Pulmonary artery endothelial cell (primary cell): ENCODE measurements at places on chromosomes 2 and 18.
A peak's percentile ranks its signal among the peaks of the same experiment; 100 is the strongest.

DNA sequence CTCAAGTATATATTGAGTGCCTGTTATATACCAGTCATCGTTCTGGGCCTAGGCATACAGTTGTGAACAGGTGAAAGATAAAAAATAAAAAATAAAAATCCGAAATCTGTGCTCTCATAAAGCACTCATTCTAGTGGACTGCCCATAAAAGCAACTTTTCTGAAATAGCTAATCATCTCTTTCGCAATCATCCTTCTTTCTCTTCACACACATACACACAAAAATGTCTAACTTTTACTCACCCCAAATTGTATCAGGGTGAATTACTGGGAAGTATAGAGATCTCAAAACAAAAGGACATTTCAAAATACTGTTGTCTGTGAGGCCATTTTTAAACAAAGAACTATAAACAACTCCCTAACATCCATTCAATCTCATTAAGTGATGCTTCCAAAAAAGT, 29.6 kb upstream of the ORC2 start:
- no peak for DNase-seq

GRCh38 chr2:151853070-151853758, 25.0 kb upstream of the ARL5A start:
- no peak for DNase-seq

GRCh38 chr2:103529798-103530502, 768.1 kb downstream of the TMEM182 start:
- DNase-seq: no peak

DNA sequence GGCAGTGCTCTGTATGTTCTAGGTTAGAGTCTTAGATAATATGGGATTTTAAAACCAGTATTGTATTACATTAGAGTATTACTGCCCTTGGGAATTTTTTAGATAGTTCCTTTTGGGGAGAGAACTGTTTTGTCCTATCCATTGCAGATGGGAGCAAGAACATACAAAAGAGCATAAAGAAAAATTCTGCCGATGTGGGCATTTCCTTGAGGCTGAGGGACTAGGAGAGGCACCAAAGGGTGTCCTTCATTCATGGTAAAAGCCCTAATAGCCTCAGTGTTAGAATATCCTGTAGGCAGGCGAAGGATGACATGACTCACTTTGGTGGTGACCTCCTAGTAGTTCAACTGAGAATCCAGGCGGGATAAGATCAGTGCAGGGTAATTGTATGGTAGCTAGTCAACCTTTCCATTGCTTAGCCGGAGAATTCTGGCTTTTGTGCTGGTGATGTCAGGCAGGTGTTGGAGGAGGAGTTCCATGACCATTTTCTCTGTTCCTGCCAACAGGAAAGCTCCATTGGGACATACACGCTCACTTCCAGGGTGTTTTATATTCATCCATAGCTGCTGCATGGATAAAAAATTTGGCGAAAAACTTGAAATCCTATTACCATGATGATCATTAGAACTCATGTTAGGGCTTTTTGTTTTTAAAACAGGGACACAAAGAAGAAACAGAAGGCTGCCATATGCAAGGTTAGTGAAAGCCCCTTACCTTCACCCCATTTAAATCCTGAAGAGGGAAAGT, 28.1 kb downstream of the EPAS1 start:
- no peak for DNase-seq

- DNase-seq: no peak
Observed at GRCh38 chr2:57407772-57408201, 638.8 kb upstream of the VRK2 start.

DNA sequence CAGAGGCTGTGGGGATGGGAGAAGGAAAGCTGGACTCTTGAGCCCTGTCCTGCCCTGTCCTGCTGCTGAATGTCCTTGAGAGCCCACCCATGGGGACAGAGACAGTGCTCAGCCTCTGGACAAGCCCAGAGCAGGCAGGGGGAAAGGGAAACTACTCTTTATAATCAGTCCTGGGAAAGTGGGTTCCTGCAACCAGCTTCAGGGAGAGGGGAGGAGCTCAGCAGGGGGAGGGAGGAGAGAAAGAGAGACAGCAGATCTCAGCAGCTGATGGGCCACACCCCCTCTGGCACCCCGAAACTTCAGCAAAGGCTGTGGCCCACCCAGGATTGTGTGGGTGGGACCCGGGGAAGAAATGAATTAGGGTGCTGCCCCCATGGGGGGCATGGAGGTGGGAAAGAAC, 11.6 kb downstream of the ECEL1 start:
- no peak for DNase-seq

DNA sequence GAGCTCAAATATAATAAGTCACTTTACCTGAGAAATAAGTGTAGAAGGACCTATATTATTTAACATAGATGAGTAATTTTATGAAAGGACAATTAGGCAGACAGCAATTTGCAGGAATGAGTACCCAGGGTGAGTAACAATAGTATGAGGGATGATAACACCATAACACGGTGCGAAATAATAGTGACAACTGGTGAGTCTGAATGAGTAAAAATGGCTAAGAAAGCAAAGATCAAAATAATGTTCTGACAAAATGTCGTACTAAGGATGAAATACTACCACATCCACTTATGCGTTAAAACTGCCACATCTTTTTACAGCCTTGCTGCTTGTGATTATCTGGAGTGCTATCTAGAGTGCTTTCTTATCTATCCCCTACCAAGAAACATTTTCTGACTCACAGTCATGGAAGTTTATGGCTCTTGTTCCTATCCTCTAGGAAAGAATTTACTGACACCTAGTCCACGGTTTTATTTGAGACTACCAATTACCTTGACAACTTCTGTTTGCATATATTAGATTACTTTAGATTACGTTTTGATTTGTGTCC, 929.7 kb downstream of the LRP1B start:
- DNase-seq: no peak

DNA sequence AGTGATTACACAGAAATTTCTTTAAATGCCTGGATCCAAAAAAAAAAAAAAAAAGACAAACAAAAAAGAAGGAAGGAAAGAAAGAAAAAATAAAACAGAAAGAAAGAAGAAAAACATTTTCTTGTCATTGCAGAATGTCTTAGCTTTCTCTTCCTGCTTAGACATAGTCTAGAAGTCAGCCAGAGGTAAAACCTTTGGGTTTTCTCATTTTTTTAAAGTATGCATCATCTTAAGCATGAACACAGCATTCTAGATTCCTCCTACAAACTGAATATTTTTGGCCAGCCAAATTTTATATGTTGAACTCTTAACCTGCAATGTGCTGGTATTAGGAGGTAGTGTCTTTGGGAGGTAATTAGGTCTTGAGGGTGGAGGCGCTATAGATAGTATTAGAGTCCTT, 243.9 kb downstream of the TRIB2 start:
- DNase-seq: no peak

GRCh38 chr2:102630458-102630857, 11.1 kb downstream of the SLC9A2 start:
- no peak for DNase-seq

- no peak for DNase-seq
Observed at GRCh38 chr2:176873403-176873802, 339.2 kb upstream of the HNRNPA3 start.

- peak; percentile 72 for DNase-seq
Observed at GRCh38 chr2:98498703-98499440, 54.2 kb downstream of the INPP4A start.

- no peak for DNase-seq
Observed at GRCh38 chr18:28903306-28903705, 726.4 kb upstream of the CDH2 start.

GRCh38 chr2:101295895-101296294, 12.6 kb downstream of the RNF149 start:
- DNase-seq: no peak

DNA sequence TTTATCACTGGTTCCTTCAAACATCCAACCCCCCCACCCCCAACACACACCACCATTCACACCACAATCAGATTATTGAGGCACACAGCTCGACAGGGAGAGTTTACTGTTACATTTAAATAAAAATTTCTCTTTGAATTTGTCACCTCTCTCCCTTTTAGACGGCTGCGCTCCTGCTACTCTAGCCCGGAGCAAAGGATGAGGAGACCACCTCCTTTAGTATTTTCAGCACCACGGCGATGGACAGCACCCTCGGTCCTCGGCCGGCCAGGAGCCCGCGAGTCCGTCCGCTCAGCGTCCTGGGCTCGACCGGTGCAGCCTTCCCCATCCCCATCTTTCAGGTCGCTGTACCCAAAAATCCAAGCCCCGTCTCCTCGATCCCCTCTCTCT, 892 bp downstream of the CELF4 start:
- DNase-seq: no peak

DNA sequence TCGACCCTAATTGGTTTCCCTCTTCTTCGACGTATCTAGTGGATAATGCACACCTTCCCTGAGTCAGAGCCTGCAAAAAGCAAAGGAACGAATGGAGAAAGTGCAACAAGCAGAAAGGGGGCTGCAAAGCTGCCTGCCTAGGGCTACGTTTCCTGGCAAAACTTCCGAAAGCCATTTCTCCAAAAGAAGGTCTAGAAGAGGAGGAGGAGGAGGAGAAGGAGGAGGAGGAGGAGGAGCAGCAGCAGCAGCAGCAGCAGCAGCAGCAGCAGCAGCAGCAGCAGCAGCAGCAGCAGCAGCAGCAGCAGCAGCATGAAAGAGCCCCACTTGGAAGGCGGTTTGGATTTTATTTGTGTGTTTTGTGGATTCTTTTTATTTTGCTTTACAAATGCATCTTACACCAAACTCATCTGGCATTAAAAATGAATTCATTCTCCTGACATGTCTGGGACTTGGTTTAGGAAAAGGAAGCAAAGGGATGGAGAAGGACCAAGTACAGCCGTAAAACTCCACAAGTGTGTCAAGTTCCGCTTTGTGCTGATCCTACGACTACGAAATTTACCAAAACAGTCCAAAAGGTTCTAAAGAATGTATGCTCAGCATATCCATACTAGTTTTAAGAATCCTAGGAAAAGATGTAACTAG, 2.0 kb downstream of the TCF4 start:
- no peak for DNase-seq

- DNase-seq: no peak
Observed at GRCh38 chr2:217853301-217853881, 149.4 kb downstream of the TNS1 start.

GRCh38 chr2:200615247-200615646, 29.4 kb downstream of the AOX1 start:
- peak; percentile 20 for DNase-seq

DNA sequence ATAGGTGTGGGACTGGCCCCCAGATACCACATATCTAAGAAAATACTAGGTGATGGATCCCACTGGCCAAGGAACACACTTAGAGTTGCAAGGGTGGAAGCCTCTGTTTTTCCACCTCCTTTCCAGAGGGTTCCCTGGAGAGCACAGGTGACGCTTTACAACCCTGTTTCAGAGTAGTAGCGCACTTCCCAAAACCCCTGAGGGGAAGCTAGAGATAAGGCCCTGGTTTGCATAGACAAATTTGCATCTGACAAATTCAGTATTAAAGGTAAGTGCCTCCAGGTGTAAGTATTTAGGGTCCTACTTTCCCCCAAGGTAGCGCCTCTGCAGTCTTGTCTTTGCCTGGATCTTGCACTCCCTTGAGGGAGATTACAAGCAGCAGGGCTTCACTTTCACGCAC, 474 bp upstream of the CERKL start:
- no peak for DNase-seq

DNA sequence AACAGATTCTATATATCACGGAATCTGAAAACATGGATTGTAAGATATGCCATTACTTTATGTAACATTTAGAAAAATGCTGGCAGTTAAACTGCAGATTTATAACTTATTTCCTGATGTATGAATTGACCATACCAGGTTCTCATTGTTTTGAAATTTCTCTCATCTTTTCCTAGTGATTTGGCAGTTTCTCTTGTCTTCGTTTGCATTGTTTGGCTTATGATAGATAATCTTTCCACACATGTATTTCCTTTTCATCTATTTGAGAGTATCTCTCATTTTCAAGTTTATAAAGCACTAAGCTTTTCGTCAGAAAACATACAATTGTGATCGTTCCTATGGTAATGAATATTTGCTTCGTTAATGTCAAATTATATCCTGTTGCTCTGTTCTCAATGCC, 16.3 kb downstream of the NBEAL1 start:
- no peak for DNase-seq

DNA sequence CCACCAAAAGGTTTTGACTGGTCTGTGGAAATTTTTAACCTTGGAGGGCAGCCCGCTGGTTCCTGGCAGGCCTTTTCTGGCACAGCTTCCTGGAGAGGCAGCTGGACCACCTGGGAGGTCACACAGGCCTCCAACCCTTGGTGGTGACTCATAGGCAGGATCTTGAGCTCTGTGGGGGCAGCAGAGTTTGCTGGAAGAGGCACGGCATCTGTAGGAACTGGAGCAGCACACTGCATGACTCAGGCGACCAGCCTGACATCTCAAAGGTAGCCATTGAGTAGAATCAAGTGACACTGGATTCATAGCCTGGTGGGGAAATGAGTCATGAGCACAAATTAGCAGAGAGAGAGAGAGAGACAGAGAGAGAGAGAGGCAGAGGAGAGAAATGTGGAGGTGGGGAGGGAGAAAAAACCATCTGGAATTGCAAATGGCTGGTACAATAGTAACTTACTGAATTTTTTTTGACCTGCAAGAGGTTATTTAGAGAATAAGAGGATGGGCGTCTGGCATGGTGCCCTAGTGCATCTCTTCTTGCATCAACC, 57.4 kb downstream of the TRPM8 start:
- DNase-seq: peak; percentile 68

GRCh38 chr2:234881413-234882241, 70.2 kb upstream of the SH3BP4 start:
- DNase-seq: peak; percentile 63
